ENCODE measurements at places on chromosomes 11 and 22. TPM values are rescaled to one million over a fixed set of nuclear protein-coding genes. Genes with fewer than 3 reads are reported as not detected.

KCNC1 gene
- total RNA-seq = not detected

DRD4 gene
- under 0.01 TPM for total RNA-seq

RASGRP2 gene
- total RNA-seq = 0.16 TPM

WNT11 gene
- not detected for total RNA-seq

LRRC32 gene
- 9.6 TPM for total RNA-seq

MAP6 gene
- total RNA-seq = 0.86 TPM

SPECC1L gene
- 26.2 TPM for total RNA-seq

OR8D4 gene
- total RNA-seq = not detected

SCN4B gene
- total RNA-seq = under 0.01 TPM

C11orf16 gene
- not detected for total RNA-seq

MAPK8IP2 gene
- total RNA-seq = 0.32 TPM

KLHDC7B gene
- total RNA-seq = 0.60 TPM

ZNF215 gene
- total RNA-seq = 3.0 TPM

OR6T1 gene
- total RNA-seq = not detected

OR51B2 gene
- not detected for total RNA-seq

MMP13 gene
- not detected for total RNA-seq

ACRV1 gene
- total RNA-seq = not detected

MGAT3 gene
- total RNA-seq = under 0.01 TPM

CCDC87 gene
- 0.32 TPM for total RNA-seq

ARHGEF17 gene
- 21.9 TPM for total RNA-seq

RASD2 gene
- total RNA-seq = 0.95 TPM

FGF19 gene
- not detected for total RNA-seq

TCN2 gene
- 14.3 TPM for total RNA-seq

GALNT18 gene
- 0.94 TPM for total RNA-seq

CDCA5 gene
- 1.6 TPM for total RNA-seq

OR9G1 gene
- not detected for total RNA-seq

MIAT gene
- total RNA-seq = 3.5 TPM

KCNJ4 gene
- not detected for total RNA-seq

MS4A15 gene
- total RNA-seq = not detected
